ENCODE measurements at places on chromosomes 7 and 10.

DNA sequence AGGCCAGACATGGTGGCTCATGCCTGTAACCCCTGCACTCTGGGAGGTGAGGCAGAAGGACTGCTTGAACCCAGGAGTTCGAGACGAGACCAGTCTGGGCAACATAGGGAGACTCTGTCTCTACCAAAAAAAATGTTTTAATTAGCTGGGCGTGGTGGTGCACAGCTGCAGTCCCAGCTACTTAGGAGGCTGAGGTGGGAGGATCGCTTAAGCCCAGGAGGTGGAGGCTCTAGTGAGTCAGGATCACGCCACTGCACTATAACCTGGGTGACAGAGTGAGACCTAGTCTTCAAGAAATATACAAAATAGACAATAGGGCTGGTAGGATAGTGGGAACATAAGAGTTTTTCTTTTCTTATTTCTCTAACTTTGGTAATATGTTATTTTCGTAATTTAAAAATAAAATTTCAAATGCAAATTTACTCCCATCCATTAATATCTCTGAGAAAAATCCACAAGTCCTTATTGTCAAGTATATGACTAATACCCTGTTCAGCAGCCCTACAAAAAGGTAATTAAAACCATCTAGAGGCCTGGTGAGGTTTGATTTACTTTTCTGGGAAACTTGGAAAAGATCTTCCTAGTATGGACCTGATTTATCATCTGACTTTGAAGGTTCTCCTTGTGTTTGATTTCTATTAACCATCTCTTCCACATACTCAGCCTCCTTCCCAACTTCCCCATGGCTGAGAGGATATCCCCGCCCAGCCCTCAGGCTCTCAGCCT is 50.0 kb downstream of the CREB3L2 start:
- ATAC-seq, result no peak

DNA sequence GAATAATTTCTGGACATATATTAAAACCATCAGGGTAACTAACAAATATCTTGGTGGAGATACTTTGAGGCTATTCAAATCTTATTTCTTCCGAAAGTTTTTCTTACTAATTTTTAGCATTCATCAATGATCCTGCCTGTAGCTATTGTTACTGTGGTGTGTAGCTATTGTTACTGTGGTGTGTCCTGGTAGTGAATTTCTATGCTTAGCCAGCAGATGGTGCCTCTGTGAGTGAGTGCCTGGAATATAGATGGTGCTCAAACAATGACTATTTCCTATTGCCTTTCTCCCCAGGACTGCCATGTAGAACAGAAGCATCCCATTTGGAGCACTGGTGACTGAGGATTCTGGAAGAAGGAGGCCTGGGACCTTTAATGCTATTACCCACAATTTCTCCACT is 245.7 kb downstream of the CCSER2 start:
- no peak for ATAC-seq

- ATAC-seq, result no peak
Observed at GRCh38 chr10:16653224-16653623, 131.5 kb upstream of the C1QL3 start.

GRCh38 chr10:27995311-27995710 is 3.6 kb downstream of the ODAD2 start:
- ATAC-seq, result no peak

- no peak for ATAC-seq
Observed at GRCh38 chr10:84173501-84173929, at the start of gene GPR15LG. GPR15LG (plus strand) TSS chr10:84173801; CDS start chr10:84173852, 51 bp downstream.

Measured in activated CD4-positive, CD25-positive, alpha-beta regulatory T cell treated with anti-CD3 and anti-CD28 coated beads, Interleukin-2, amount 50 U/mL, for 24 hours (primary cell).